ENCODE measurements at places on chromosomes 2 and 18. TPM values are rescaled to one million over a fixed set of nuclear protein-coding genes. Genes with fewer than 3 reads are reported as not detected.

DNA sequence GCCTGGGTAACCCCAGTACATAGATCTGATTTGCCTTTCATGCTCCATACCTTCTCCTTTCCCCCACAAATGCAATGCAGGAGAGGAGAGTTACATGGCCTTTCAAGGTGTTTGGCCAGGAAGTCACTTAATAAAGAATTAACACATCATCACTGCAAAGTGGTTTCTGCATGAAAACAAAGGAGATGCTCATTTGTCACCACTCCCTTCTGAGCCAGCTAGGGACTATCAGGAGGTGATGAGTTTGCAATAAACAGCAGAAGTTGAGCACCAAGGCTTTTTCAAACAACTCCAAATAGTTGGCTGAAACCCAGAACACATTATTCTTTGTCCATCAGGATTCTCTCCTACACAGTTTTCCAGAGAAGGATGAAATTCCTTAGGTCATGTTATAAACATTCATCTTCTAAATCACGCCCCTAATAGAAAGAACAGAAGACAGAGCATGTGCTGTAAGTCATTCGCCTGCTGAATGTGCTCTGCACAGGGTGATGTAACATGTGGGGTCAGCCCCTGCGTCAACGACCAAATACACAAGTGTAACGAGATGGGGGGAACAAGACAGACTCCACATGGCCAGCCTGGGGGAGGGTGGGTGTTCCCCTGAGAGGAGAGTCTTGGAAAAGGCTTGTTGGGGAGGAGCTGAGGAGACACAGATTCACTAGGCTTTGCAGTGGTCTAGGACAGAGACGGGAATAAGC lies 87.3 kb upstream of the RMDN2 start:
- no peak for DNase-seq

- DNase-seq = no peak
Measured at GRCh38 chr2:209146682-209147320, 277.0 kb upstream of the MAP2 start.

GRCh38 chr2:238469155-238469554 lies 42.4 kb downstream of the ASB1 start:
- DNase-seq = no peak

DNA sequence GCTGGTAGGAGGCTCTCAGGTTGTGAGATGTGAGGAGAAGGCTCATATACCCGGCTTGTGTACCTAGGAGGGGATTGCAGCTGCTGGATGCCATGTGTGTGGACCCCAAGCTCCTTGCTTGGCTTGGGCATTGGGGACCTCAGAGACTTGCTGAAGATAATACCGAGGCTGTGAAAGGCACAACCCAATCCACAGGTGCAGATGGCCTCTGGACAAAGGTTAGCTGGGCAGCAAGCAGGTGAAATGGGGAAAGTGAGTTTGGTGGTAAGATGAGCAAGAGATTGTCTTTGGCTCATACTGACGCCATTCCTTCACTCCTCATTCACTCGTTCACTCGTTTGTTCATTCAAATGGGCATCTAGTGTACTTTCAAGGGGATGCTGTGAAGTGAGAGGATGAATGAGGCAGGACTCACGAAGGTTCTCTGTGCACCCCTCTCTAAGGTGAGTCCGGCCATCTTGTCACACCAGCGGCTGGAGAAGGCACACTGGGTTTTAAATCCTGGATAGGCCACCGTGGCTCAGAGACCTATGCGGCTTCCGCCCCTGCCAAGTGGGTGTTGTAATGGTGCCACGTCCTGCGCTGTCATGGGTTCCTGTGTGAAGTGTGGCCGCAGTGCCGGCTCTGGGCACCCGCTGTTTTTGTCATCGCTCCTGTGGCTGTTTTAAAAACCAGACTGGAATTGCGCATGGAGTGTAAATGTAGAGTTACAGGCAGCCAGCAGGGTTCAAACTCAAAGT lies 13.7 kb downstream of the FBLN7 start:
- peak; percentile 4 for DNase-seq

DNA sequence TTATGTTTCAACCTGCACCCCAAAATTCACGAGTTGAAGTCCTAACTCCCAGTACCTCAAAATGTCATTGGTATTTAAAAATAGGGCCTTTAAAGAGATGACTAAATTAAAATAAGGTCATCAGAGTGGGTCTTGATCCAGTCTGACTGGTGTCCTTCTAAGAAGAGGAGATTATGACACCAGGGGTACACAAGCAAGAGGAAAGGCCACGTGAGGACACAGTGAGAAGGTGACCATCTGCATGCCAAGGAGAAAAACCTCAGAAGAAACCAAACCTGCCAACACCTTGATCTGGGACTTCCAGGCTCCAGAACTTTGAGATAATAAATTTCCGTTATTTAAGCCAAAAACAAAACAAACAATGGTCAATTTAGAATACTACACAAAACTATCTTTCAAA lies 22.6 kb downstream of the ROCK2 start:
- DNase-seq = no peak

DNA sequence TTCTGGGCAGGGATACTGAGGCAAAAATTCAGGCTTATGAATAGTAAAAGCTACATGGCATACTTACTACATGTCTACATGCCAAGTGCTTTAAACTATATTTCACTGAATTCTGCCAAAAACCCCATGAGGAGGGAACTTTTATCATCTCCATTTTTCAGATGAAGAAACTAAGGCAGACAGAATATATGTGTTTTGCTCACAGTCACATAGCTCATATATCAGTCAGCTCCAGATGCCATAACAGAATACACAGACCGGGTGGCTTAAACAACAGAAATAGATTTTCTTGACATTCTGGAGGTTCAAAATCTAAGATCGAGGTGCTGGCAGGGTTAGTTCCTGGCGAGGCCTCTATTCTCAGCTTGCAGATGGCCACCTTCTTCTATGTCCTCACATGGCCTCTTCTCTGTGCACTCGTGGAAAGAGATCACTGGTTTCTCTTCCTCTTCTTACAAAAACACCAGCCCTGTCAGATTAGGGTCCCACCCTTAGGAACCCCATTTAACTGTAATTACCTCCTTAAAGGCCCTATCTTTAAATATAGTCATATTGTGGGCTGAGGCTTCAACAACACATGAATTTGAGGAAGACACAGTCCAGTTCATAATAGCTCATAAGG lies 27.1 kb upstream of the CREB1 start:
- no peak for DNase-seq

- no peak for DNase-seq
Measured at GRCh38 chr2:134306521-134306920, 52.6 kb downstream of the MGAT5 start.

GRCh38 chr18:74265546-74266098 lies 26.1 kb downstream of the CYB5A start:
- no peak for DNase-seq

DNA sequence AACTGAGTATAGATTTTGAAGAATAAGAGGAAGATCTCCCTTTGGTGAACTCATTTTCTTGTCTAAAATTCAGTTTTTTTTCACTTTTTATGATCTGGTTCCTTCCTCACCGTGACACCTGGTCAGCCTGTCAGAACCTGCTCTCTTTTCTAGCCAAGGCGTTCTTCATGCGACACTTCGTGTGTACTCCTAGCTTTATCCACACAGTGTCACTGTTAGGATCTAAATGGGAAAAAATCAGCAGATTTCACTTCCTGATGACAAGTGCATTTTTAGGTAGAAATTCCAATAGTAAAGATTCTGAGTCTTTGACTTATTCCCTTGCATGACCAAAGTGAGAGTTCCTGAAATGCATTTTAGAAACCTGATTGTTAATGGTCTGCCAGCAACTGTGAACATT lies 89.8 kb downstream of the KLHL14 start:
- DNase-seq = no peak

The ASNSD1 gene
- total RNA-seq = 47.0 TPM

The BCL11A gene
- total RNA-seq = not detected

The YES1 gene
- 17.0 TPM for total RNA-seq

The MYO7B gene
- 0.14 TPM for total RNA-seq

The MPP4 gene
- not detected for total RNA-seq

The IL1B gene
- not detected for total RNA-seq

The LDLRAD4 gene
- 30.1 TPM for total RNA-seq

The DSG4 gene
- total RNA-seq = not detected
